ENCODE measurements at places on chromosomes 7 and 10.
A peak's percentile ranks its signal among the peaks of the same experiment; 100 is the strongest.

DNA sequence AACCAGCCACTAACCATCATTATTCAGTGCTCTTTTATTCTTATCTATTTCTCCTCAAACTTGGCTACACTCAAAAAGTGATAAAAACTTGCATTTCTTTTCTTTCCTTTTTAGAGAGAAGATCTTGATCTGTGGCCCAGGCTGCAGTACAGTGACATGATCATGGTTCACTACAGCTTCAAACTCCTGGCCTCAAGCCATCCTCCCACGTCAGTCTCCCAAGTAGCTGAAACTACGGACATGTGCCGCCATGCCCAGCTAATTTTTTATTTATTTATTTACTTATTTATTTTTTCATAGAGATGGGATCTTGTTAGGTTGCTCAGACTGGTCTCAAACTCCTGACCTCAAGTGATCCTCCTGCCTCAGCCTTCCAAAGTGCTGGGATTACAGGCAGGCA lies 24.6 kb upstream of the TMEM248 start:
- no peak for DNase-seq

GRCh38 chr7:140298213-140298612 lies 100.1 kb downstream of the SLC37A3 start:
- no peak for DNase-seq

GRCh38 chr10:128210215-128211063 lies 84.2 kb upstream of the MKI67 start:
- DNase-seq: peak; percentile 73

- DNase-seq: no peak
These were observed 457.4 kb upstream of the GALNT17 start for GRCh38 chr7:70674571-70675010.

- DNase-seq: no peak
These were observed 47.0 kb downstream of the THSD7A start for GRCh38 chr7:11784769-11785536.

DNA sequence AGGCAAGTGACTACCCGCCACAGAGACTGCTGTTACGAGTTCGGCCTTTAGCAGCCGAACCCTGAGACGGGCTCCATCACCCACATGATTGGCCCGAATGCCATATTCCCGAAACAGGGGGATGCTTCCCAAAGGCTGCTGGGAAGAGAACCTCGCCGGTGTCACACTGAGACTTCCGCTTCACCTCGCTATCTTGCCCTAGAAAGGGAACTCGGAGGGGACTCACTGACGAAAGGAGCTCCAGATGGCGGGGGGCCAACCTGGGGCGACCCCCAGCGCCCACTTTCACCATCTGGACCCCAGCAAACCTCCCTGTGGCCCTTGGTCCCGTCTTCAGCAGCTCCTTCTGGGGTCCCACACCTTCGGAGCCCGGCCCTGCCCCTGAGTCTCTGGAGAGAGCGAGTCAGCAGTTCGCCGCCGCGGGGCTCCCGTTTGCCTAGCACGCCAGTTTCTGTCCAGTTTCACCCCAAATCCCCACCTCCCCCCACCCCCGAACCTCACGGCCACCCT lies 529 bp downstream of the HPS1 start:
- peak; percentile 42 for DNase-seq

GRCh38 chr10:547591-548081 lies 141.8 kb downstream of the DIP2C start:
- DNase-seq: no peak

- DNase-seq: no peak
These were observed 42.4 kb downstream of the XRCC2 start for GRCh38 chr7:152633504-152633903.

GRCh38 chr7:126778101-126778500 lies 474.6 kb downstream of the GRM8 start:
- no peak for DNase-seq

DNA sequence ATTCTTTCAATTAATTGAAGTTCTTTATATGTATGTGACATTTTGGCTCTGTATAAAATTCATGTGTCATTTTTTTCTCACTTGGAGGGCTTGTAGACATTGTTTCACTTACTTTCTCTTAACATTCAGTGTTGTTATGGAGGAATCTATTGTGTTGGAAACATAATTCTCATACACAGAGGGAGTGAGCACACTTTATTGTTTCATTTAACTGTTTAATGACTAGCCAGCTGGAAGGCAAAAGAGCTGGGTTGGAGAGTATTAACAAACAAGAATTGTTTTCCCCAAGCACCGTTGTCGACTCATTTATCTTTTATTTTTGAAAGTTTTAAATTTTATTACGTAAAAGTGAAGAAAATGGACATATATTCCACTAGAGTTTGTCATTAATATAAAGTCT lies 98.8 kb downstream of the PTPN20 start:
- no peak for DNase-seq

DNA sequence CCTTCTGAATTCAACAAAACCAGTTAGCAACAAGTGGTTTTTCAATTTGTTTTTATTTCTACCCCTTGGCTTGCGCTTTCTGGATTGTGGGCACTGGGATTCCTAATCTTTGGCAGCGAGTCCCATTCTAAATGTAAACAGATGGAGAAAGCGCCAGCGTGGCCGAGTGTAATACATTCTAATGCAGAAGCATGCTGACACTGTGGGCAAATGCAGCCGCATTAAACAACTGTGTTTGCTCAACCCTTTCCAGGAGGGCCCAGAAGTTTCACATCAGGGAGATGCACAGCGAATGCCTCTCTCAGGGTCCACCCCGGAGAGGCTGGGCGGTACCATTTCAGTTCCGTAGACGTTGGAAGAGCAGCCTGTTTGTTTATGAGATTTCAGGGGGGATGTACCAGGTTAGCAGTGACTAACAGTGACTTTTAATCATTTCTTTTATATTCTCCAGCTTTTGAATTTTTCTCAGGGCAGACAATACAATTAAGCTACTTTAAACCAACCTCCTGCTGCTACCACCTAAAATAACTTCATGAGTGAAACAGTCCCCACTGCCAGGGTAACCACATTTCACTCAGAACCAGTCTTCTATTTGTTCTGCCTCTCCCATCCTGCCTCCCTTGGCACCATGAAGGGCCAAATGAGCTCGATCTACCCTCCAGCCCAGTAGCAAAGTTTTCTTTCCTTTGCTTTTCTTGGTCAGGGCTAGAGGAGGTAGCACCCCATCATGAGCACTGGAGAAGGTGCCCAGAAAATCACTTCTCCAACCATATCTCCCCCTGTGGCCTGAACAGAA lies 164.2 kb upstream of the ITGB1 start:
- no peak for DNase-seq

GRCh38 chr7:20193242-20193777 lies 23.9 kb downstream of the MACC1 start:
- DNase-seq: no peak

GRCh38 chr7:154373956-154374355 lies 321.8 kb downstream of the DPP6 start:
- DNase-seq: no peak

- no peak for DNase-seq
These were observed 4.8 kb upstream of the EVX1 start for GRCh38 chr7:27237735-27238334.

Data from stimulated activated CD4-positive, alpha-beta T cell treated with anti-CD3 and anti-CD28 coated beads, Interleukin-4, amount 100 ng/mL, for 24 hours (primary cell).